ENCODE measurements at places on chromosomes 12 and 14.

- no peak for DNase-seq
Measured at GRCh38 chr12:14921218-14921617, 17.1 kb downstream of the ERP27 start.

DNA sequence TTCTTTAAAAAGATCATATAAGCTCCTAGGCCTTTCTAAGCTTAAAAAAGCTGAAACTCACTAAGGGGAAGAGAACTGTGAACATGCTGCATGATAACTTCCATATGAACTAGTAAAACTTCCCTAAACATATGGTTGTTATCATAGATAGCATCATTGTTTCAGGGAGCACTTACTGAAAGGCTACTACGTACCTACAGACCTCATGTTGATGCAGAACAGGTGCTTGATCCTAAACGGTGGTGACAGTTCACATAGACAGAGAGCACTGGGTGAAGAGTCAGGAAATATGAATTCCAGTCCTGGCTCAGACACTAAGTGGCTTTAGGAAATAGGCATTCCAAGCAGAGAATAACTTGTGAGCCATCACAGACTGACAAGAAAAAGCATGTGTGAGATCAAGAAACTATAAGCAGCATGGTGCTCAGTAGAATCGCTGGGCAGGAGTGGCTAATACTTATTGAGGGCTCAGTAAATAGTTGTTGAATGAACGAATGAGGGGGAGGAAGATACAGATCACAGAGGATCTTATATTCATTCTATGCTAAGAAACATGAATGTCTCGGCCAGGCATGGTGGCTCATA, 78.4 kb upstream of the NUDT4 start:
- DNase-seq, result no peak

- DNase-seq, result no peak
Measured at GRCh38 chr14:65010211-65010931, 23.7 kb downstream of the FNTB start.

GRCh38 chr12:2638273-2639019, 156.3 kb upstream of the FKBP4 start:
- no peak for DNase-seq

GRCh38 chr12:122200541-122201175, 2.9 kb upstream of the B3GNT4 start:
- no peak for DNase-seq

- no peak for DNase-seq
Measured at GRCh38 chr14:34081576-34082136, 130.8 kb upstream of the EGLN3 start.

DNA sequence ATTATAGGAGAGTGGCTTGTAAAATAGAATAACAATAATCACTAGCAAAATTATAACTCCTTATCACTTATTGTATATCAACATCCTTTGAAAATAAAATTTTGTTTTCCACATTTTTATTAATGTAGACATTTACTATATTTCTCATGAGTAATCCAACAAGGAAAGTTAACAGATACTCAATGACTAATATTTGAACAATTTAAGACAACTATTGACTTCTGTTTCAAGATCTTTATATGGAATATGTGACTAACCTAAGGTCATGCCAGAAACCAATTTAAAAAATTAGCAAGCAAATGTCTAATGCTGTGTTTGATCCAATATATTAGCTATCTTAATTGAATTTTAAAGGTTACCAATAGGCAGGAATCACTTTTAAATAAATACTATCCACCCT, 638.5 kb upstream of the FLRT2 start:
- no peak for DNase-seq

GRCh38 chr12:124578445-124578844, 11.0 kb upstream of the NCOR2 start:
- no peak for DNase-seq

- DNase-seq, result no peak
Measured at GRCh38 chr12:28346567-28346966, 156.3 kb downstream of the CCDC91 start.

GRCh38 chr12:75834591-75834990, 197.0 kb downstream of the PHLDA1 start:
- DNase-seq, result no peak

DNA sequence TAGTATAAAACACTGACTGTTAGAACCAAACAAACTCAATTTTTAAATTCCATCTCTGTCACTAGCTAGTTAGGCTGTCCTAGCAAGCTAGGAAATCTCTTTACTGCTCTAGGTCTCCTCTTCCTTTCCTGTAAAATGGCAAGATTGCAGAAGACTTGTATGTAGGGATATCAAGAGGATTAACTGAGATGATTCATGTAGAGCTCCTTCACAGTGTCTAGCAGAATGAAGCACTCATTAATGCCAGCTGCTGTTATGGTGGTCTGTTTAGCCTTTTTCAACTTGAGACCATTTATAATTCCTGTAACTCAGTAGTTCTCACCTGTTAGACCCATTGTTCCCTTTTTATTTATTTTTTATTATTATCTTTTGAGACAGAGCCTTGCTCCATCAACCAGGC, 67.8 kb upstream of the KCNH3 start:
- no peak for DNase-seq

DNA sequence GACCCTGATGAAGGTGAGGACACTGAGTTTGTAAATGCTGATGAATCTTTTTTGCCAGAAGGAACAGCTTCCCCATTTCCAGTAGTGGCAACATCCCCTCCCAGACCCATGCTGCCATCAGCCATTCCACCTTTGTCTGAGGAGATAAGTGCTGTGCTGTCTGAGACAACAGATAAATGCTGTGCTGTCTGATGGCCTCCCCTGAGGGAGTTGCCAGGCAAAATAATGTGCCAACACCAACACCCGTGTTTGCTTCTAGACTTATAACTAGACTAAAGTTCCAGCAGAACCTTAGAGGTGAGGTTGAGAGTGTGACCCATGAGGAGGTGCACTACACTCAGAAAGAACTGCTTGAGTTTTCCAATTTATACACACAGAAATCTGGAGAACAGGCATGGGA, 349.5 kb downstream of the C12orf75 start:
- DNase-seq, result no peak

- DNase-seq, result no peak
Measured at GRCh38 chr14:104908303-104908702, 16.4 kb upstream of the PLD4 start.

GRCh38 chr14:29925101-29925722, 2.4 kb downstream of the PRKD1 start:
- no peak for DNase-seq

Data from cortex of kidney (tissue), 1 donor.